Epithelial cell of esophagus (primary cell): ENCODE measurements at places on chromosomes 3 and 15.
A peak's percentile ranks its signal among the peaks of the same experiment; 100 is the strongest.

- DNase-seq = no peak
Observed at GRCh38 chr15:67158367-67158766, 93.0 kb downstream of the SMAD3 start.

DNA sequence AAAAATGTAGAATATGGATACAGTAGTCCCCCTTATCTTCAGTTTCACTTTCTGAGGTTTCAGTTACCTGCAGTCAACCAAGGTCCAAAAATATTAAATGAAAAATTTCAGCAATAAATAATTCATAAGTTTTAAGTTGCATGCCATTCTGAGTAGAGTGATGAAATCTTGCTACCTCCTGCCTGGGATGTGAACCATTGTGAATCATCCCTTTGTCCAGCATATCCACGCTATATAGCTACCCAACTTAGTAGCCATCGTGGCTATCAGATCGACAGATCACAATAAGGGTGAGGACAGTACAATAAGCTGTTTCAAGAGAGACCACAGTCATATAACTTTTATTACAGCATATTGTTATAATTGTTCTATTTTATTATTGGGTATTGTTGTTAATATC is 1.2 kb upstream of the LARS2 start:
- DNase-seq = peak; percentile 68

- no peak for DNase-seq
Observed at GRCh38 chr3:45626096-45626887, 31.7 kb downstream of the LIMD1 start.

GRCh38 chr15:73935547-73935946 is 9.3 kb downstream of the LOXL1 start:
- DNase-seq = peak; percentile 65
